Upper lobe of left lung (tissue), 6 donors: ENCODE measurements at places on chromosomes 5 and 9. TPM values are rescaled to one million over a fixed set of nuclear protein-coding genes. Genes with fewer than 3 reads are reported as not detected.

C9orf85 gene
- total RNA-seq: 8.5 TPM

SYK gene
- total RNA-seq: 86.8 TPM

SVEP1 gene
- total RNA-seq: 54.5 TPM

CNTLN gene
- 58.7 TPM for total RNA-seq
